ENCODE measurements at places on chromosomes 3 and 15.
A peak's percentile ranks its signal among the peaks of the same experiment; 100 is the strongest.

DNA sequence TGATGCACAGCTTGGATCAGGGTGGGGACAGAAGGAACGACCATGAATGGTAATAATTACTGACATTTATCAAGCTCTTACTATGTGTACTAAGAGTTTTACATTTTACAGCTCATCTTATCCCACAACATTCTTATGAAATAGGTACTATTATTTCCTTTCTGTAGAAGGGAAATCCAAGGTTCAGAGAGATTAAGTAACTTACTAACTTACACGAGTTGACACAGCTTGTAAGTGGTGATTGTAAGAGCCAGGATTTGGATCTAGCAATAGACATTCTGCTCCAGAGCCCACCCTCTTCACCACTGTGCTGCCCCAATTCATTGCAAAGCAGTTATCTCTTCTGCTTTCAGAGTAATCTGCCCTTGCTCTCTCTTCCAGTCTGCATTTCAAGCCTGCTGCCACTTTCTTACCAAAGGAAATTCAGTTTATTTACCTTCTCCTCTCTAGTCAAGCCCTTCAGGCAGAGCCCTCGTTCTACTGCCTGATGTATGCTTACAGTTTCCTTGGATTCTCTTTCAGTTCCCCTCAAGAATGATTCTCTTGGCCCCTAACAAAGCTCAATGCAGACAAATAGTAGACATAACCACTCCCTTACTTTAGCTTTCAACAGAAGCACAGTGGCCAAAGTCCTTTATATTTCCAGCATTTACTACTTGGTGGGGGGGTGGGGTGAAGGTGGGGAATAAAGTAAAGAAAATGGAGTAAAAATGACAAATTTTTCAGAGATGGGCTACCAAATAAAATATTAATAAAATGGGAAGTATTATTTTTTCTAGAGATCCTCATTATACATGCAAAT lies 65.8 kb downstream of the ATP8B4 start:
- DNase-seq, result no peak

DNA sequence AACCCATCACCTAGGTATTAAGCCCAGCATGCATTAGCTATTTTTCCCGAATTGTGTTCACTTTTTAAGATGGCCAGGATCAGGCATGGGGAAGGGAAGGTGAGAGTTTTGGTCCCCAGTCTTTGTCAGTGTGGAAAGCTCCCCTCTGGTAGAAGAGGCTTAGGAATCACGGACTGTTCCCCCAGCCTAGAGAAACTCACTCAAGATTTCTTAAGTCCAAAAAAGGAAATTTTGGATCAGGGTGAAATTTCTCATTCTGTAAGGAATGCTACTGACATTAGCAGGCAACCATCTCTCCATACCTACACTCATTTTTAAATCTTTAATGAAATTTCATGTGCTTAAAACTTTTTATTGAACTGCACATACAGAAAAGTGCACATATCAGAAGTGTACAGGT lies 70.3 kb upstream of the GALNT15 start:
- DNase-seq, result peak; percentile 83

DNA sequence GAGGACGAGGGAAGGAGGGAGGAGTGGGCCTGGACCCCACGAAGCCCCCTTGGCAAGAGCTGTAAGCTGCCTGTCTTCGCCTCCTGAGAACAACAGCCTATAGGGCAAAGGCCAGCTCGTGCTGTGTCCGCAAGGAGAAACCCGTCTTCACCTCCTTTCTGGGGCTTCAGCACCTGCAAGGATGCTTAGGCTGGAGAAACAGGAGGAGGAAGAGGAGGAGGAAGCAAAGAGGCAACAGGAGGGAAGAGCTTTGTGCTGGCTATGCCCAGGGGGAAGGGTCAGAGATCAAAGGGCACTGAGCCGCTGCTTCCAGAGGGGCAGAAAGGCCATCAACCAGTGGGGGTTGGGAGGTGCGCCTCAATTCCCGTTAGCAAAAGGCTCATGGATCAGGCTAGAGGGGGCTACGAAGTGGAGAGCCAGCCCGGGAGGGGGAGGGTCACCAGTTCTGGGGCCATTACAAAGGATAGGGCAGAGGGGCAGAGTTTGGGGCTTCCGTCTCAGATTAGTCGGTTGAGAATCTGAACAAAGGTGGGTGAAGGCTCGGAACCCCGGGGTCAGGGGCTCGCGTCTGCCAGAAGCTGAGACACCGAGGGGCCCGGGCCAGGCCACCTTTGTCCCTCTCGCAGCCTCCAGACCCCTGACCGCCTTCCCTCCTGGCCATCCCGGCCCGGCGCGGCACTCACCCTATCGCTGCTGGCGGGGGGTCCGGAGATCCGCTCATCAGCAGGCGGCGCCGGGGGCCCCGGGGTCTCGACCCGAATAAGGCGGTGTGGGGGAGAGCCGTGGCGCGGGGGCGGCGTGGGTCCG lies 792 bp downstream of the SHF start:
- no peak for DNase-seq

DNA sequence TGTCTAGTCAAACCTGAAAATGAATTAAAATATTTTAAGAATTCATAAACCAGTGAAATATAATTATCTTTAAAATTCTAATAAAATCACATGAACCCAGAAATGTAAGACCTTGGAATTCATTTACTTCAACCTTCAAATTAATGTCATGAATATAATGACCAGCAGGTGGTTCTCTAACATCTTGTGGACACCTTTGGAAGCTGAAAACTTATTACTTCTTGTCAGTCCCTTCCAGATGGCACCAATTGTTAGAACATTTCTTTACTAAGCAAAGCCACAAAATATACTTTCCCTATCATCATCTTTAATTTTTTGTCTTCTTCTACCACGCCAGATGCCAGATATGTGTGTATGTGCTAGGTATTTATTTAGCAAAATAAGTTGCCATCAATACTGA lies 240.0 kb downstream of the MBNL1 start:
- DNase-seq, result no peak

DNA sequence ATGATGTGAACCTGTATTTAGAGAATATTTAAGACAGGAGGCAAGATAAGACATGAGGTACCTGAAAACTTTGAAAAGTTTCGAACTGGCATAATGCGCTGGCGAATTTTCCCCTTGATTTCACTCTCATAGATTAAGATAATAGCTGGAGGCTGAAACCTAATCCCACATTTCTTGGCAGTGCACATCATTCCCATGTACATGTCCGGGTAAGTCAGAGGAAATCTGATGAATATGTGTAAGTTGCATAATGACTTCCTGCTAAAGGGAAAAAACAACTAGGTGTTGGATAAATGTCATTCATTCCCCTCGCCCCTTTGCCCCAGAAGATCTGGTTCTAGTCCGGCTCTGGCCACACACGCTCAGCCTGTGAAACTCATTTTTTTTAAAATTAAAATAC lies 3.6 kb downstream of the CEP19 start:
- DNase-seq, result no peak

DNA sequence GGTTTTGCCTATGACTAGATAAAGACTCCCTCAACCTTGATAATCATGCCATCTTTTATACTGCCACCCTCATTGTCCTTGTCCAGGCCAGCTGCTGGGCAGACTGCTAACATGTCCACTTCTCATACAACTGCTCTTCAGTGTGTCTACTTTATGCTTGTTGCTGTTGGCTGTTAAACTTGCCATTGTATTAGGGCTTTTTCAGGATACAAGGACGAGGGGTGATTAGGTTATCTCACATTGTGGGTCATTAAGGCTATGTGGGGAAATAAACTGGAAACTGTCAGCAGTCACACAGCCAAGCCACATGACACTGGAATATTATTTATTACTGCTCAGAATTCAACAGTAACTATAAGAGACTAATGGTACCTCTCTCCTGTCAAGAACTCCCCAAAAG lies 36.1 kb downstream of the STARD9 start:
- no peak for DNase-seq

GRCh38 chr15:24940236-24940635 lies 14.6 kb upstream of the SNRPN start:
- no peak for DNase-seq

- no peak for DNase-seq
Measured at GRCh38 chr15:77746254-77747174, 113.8 kb upstream of the LINGO1 start.

GRCh38 chr3:180973543-180973942 lies 16.0 kb downstream of the DNAJC19 start:
- no peak for DNase-seq

GRCh38 chr3:150174179-150174578 lies 203.5 kb upstream of the PFN2 start:
- no peak for DNase-seq

DNA sequence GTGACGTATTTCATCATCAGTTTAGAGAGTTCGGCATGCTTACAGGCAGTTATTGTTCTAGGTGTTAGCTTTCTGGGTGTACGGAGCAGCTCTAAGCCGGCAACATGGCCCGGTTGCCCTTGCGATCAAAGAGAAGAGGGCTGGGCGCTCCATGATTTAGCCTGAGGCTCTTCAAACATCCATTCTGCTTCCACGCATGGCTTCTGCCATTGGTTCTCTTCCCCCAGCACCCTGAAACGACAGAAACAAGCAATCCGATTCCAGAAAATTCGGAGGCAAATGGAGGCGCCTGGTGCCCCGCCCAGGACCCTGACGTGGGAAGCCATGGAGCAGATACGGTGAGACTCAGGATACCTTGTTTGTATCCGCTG lies 574 bp downstream of the NGRN start:
- DNase-seq, result peak; percentile 28

- no peak for DNase-seq
Measured at GRCh38 chr15:81633889-81634288, 259.9 kb upstream of the TMC3 start.

Measured in fibroblast of skin of abdomen (primary cell).